Mesothelial cell of epicardium (in vitro differentiated cells): ENCODE measurements at places on chromosomes 13 and 19. TPM values are rescaled to one million over a fixed set of nuclear protein-coding genes. Genes with fewer than 3 reads are reported as not detected.
A peak's percentile ranks its signal among the peaks of the same experiment; 100 is the strongest.

NXNL1 gene
- total RNA-seq, result not detected in 3 replicates

DNA sequence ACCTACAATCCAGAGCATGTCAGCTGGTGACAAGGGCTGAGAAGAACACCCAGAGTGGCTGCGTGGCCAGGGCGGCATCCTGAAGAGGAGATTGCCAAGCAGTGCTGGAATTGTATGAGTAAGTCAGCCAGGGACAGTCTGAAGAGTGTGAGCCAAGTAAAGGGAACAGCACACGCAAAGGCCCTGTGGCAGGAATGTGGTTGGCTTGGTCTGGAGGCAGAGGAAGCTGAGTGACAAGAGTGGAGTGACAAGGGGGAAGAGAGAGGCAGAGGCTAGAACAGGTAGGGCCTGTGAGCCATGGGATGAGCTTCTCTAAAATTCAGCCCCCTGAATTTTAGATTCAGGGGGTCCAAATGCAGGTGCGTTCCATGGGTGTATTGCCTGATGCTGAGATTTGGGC lies 53.7 kb upstream of the UQCRFS1 start:
- no peak overlapping the region for H3K27ac ChIP-seq
- no peak overlapping the region for H3K4me3 ChIP-seq
- peaks cover 54% of the 10 kb centered on the region for H3K27me3 ChIP-seq
- no peaks in the 10 kb centered on the region for H3K4me1 ChIP-seq

- no peaks in the 10 kb centered on the region for H3K27me3 ChIP-seq
- peaks cover 3% of the 10 kb centered on the region for H3K36me3 ChIP-seq
- H3K4me1 ChIP-seq, result peaks cover 36% of the 10 kb centered on the region
- H3K4me3 ChIP-seq, result no peak overlapping the region
Observed at GRCh38 chr19:16458391-16459341, 13.1 kb downstream of the EPS15L1 start.

DNA sequence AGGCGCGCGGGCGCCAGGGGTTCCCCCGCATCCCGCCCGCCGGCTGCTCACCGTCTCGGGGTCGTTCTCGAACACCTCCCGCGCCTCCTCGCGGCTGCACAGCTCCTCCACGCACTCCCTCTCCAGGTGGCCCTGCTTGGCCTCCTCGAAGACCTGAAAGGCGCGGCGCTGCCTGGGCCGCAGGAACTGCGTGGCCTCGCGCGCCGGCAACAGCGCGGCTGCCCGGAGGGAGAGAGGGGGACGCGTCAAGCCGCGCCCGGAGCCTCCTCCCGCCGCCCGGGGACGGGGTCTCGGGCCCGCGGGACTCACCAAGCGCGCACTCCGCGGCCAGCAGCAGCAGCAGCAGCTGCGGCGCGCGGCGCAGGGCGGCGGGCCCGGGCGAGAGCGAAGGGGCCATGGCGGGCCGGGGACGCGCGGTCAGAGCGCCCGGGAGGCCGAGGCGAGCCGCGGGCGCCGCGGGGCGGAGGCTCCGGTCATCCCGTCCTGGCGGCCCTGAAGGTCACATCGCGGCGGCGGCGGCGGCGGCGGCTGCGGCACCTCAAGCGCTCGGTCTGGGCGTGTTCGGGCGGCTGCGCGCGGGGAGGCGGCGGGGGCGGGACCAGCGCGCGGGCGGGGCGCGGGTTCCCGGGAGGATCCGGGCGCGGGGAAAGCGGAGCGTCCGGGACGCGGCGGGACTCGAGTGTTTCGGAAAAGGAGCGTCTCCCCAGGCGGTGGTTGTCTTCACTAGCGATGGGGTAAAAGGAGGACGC lies at the start of gene GAS6:
TSS of gene GAS6 (minus strand) at position 553 of the 749 bp plus-strand sequence. CDS start at position 397, 156 bp downstream.
- H3K27ac ChIP-seq, result peak within 1 kb of the TSS; percentile 14
- peaks cover 42% of the 10 kb centered on the region for H3K4me1 ChIP-seq
- peaks cover 46% of the 10 kb centered on the region for H3K27me3 ChIP-seq
- no peaks in the 10 kb centered on the region for H3K36me3 ChIP-seq

GRCh38 chr13:25421612-25422011 lies 49.8 kb downstream of the ATP8A2 start:
- H3K27ac ChIP-seq, result no peak overlapping the region
- DNase-seq, result no peak
- H3K36me3 ChIP-seq, result peaks cover 6% of the 10 kb centered on the region
- peaks cover 20% of the 10 kb centered on the region for H3K27me3 ChIP-seq
- H3K4me3 ChIP-seq, result no peak overlapping the region
